ENCODE measurements at places on chromosomes 5 and 9.

DNA sequence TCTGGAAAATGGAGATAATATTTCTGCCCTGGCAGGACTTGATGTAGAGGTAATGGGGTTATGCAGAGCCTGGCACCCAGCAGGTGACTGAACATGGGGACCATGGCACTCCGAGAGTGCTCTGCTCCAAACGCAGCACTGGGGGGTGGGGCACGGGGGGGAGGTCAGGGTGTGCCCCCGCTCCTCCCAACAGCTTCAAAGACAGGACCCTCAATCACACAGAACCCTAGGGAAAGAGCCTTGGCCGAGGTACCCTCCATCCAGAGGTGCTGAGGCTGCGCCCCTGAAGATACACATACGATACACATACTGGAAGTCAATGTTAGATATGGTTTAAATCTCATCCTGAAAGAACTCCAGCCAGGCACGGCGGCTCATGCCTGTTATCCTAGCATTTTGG lies 26.6 kb upstream of the CEP72 start:
- no peak for DNase-seq

- no peak for DNase-seq
These were observed 240.5 kb upstream of the CHD1 start for GRCh38 chr5:99169309-99169708.

GRCh38 chr9:20722221-20722620 lies 38.2 kb downstream of the FOCAD start:
- no peak for DNase-seq

- DNase-seq: no peak
These were observed 253.3 kb downstream of the EDIL3 start for GRCh38 chr5:84131372-84131771.

DNA sequence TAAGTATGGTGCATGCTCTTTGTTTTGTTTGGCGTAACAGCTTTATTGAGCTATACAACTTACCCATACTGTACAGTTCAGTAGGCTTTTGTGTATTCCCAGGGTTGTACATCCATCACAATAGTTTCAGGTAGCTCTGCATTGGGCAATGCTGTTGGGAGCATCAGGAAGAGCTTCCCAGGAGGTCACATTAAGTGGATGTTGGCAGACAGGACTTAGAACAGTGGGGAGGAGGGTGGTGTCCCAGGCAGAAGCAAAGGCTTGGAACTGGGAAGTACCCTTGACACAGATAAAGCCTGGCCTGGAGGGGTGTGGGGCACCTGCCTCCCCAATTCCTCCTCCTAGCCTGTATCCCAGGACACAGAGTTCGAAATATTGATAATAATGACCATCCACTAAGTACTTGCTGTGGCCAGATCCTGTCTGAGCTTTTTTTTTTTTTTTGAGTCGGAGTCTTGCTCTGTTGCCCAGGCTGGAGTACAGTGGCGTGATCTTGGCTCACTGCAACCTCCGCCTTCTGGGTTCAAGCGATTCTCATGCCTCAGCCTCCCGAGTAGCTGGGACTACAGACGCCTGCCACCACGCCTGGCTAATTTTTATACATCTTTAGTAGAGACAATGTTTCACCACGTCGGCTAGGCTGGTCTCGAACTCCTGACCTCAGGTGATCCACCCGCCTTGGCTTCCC lies 1.3 kb downstream of the BBLN start:
- no peak for DNase-seq

GRCh38 chr5:172151661-172152210 lies 36.3 kb downstream of the STK10 start:
- no peak for DNase-seq

- no peak for DNase-seq
These were observed 9.5 kb downstream of the SLC35A4 start for GRCh38 chr5:140574165-140574564.

GRCh38 chr5:158643840-158644239 lies 455.9 kb downstream of the EBF1 start:
- no peak for DNase-seq

- DNase-seq: no peak
These were observed 8.9 kb downstream of the PITX1 start for GRCh38 chr5:135024956-135025729.

DNA sequence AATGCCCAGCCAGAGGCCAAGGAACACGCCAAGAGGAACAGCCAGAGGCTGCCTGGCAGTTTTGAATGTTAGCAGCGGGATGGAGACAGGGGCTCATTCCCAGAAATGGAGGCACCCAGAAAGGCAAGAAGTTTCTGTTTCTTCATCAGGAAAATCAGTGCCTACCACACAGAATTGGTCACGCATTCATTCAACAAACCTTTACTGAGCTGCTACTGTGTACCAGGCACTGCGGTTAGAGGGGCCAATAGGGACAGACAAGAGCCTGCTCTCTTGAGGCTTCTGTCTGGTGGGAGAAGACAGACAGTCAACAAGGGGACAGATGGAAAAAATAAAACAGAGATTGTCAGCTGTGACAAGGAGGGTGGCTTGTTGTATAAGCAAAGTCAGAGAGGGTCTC lies 27.2 kb upstream of the CPLX2 start:
- no peak for DNase-seq

DNA sequence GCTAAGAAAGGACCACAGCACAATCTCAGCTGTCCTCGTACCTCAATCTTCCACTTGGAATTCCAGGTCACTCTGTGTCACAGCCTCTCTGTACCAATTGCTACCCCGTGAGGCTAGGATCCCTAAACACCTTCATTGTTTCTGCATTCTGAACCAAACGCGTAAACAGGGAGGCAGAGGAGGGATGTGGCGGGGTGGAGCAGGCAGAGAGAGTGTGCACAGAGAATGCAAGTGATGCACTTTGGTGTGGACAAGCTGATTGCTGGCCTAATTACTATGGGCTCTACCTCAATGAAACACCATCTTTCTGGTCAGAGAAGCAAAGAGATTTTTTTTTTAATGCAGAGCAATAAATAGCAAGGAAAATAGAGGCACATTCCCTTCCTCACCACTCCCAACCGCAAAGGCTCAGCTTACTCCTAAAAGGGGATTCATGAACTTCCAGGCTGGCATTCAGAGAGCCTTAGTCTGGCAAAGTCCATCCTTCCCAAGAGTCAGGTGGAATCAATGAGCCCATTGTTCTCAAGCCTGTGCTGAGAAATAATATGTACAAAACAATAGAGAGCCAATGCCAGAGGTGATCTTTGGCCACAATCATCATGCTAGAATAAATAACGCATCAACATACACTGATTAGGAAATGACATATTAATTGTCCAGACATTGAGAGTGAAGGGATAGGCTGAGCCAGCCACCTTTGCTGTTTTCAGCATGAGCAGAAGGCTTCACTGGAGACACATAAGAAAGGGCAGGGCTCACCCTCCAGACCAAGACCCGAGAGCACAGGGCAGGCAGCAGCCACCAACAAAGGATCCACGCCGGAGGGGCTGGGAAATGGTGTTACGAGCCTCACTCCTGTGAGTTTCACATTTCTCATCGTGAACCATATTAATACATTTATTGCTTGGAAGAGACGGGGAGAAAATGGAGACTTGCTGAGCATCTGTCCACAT lies 278.8 kb downstream of the ENC1 start:
- no peak for DNase-seq

DNA sequence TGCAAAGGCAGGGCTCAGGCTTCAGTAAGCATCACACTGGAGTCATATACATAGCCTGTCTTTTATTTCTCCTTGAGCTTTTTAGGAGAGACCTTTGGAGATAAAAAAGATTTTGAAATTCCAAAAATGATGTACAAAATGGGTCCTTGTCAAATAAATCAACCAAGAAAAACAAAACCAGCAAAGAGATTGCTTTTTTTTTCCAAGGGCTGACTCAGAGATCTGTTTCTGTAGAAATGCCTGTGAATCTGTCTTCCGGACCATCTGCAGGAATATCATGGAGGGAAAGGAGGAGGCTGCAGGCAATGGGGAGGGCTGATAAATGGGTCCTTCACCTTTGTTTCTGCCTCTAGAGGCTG lies 77.4 kb downstream of the SLIT3 start:
- no peak for DNase-seq

- DNase-seq: no peak
These were observed 250.8 kb upstream of the KLF4 start for GRCh38 chr9:107740088-107740980.

GRCh38 chr5:178993236-178993765 lies 1.8 kb downstream of the GRM6 start:
- DNase-seq: no peak

DNA sequence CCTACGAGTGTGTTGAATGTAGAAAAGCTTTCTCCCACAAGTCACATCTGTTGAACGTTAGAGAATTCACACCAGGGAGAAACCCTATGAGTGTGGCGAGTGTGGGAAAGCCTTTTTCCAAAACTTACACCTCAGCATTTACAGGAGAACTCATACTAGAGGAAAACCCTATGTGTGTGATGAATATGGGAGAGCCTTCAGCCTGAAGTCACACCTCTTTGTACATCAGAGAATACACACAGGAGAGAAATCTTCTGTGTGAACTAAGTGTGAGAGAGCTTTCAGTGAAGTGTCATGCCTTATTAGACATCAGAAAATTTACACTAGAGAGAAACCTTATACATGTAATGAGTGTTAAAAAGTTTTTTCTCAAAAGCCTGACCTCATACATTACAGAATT lies 41.8 kb upstream of the GPX3 start:
- DNase-seq: no peak

DNA sequence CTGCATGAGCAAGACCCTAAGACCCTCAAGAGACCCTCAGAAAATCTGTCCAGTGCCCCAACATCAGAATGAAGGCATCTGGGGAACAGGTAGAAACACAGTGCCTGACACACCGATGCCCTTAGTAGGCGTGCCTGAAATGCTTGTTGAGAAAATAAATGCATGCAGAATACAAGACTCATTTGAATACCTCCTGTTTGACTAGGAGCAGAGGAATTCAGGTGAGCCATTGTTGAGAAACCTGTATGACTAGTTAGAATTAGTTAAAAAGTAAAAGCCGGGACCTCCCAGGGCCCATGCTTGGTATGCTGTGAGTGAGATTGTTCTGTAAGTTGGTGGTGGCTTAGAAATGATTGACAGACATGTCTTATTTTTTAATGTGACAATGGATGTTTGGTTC lies 55.0 kb downstream of the WWC1 start:
- no peak for DNase-seq

GRCh38 chr9:70100362-70100761 lies 56.7 kb downstream of the MAMDC2 start:
- DNase-seq: no peak

GRCh38 chr9:6219981-6220380 lies 4.4 kb downstream of the IL33 start:
- DNase-seq: no peak

GRCh38 chr5:86909418-86910295 lies 291.9 kb downstream of the COX7C start:
- no peak for DNase-seq

DNA sequence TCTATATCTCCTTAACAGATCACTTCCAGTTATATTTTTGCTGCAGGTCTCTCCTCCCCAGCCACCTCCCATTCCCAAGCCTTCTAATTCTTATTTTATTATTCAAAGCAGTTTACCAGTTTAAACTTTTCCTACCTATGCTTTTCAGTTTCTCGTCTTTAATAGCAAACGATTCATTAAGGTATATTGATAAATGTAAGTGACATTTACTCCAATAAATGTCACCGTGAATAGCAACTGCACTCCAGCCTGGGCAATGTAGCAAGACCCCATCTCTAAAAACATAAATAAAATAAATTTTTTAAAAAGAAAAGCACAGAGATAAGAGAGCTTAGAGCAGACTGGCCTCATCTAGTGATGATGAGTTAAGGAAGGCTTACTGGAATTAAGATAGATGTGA lies 42.6 kb downstream of the ARRDC3 start:
- DNase-seq: no peak

- DNase-seq: no peak
These were observed 7.7 kb upstream of the NPM1 start for GRCh38 chr5:171379961-171380360.

GRCh38 chr9:128091144-128091543 lies 23.1 kb downstream of the SLC25A25 start:
- peak; percentile 45 for DNase-seq

DNA sequence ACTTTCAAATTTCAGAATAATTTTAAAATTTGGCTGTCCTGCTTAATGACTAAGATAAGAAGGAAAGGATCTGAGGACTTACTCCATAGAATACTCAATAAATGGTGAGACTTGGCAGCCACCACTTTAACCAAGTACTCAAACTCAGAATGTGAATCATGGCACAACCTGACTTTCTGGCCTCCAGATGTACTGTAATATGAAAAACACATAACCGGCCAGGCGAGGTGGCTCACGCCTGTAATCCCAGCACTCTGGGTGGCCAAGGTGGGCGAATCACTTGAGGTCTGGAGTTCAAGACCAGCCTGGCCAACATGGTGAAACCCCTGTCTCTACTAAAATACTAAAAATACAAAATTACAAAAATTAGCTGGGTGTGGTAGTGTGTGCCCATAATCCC lies 10.0 kb upstream of the MARCHF6 start:
- DNase-seq: no peak

DNA sequence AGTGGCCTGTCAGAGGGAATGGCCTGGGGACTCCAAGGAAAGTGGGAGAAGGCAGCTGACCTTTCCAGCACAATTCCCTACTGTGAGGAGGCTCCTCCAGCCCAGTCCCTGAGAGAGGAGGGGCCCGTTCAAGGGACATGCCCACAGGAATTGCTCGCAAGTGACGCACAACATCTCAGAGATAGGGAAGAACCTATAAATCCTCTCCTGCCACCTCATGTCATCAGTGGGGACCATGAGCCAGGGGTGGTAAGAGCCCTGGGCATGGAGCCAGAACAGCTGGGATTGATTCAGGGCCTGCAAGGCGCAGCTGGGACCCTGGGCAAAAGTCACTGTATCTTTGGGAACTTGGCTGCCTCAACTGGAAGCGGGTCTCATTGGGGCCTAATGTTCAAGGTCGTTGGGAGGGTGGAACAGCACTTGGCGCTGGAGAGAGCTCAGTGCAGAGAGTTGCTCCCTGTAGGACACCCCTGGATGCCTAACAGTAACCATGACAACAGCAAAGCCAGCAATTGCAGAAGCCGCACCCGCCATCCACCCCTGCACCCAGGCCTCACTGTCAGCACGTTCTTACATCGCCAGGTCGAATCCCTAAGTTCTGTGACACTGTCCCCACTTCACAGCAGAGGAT lies 41.3 kb upstream of the ORM1 start:
- no peak for DNase-seq

DNA sequence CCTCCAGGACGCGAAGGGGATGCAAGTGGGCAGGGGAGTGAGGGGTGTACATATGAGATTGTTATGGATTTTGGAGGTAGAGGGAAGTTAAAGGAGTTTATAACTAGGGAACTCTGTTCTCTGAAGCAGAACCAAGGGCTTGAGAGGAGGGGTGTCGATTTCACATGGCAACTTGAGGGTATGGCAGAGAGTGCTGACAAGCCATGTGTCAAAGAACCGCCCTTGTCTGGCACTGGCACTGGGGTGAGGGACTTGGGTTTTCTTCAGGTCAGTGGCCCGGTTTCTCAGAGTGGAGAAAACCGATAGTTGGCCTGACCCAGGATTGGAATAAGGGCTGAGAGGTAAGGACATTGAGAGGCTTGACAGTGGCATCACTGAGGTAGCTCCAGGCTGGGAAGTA lies 47.7 kb upstream of the TESK1 start:
- no peak for DNase-seq

Measured in amniotic stem cell (primary cell).